ENCODE measurements at places on chromosomes 2 and 18. TPM values are rescaled to one million over a fixed set of nuclear protein-coding genes. Genes with fewer than 3 reads are reported as not detected.

GRCh38 chr18:47215554-47216138 is 35.8 kb downstream of the SKOR2 start:
- peak; percentile 37 for DNase-seq

CRYGC gene
- not detected for polyA plus RNA-seq

DNA sequence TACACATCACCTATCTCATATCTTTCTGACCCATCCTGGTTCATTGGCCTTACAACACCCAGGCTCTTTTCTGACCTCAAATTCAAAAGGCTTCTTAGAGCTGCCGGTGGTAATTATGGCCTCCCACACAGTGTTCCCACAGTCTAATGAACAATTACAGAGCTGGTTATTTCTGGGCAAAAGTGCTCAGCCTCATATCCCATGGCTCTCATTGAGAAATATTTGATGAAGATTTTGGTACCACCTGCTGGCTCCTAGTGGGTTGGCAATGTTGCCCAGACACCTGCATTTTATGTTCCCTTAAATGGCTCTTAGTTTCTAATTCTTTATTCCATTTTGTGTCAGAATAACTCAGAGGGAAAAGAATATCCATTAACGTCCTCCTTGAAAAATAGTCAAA is 20.1 kb upstream of the SCYGR2 start:
- no peak for DNase-seq

- DNase-seq: no peak
These were observed 97.7 kb upstream of the CAB39 start for GRCh38 chr2:230614913-230615332.

GPR45 gene
- polyA plus RNA-seq: not detected

ACVR2A gene
- polyA plus RNA-seq: 25.0 TPM

FSHR gene
- 0.16 TPM for polyA plus RNA-seq

DNA sequence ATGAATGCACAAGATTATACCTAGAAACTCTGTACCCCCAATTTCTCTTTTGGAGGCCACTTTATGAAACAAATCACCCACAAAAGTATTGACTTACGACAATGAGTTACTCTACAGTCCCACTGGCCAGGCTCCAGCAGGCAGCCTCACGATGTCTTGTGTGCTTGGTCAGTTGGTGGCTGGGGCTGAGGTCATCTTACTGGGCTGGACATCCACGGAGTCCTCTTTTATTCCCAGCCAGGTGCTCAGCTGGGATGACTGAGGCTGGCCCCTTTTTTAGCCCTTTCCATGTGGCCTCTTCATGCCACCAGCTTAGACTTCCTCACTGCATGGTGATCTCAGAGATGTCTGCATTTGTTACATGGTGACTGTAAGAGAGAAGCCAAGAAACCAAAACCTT is 8.9 kb upstream of the ID2 start:
- DNase-seq: no peak

DNA sequence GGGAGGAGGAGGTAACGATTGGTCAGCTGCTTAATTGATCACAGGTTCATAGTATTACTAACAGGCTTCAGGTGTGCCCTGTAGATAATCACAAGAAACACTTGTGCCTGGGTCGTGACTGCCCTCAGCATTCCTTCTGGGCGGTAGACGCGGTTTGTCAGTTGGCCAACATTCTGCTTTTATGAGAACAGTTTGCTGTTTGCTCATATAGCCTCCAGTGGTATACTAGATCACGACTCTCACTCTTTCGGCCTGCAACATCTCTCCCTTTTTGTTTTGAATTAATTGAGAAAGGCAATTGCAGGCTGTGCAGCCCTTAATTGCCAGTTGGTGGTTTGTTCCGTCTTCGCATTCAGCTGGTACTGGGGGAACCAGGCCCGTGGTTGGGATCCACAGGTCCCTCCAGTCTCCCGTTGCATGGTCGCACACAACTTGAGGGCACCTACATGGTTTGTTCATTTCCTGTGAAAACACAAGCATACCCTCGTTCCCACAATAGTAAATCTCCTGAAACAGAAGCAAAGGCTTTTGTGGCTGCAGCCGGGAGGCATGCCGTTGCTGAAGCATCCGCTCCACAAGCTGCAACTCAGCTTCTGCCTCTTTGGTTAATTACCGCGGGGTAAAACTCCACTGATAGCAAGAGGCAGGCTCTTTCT is 30.3 kb upstream of the GPR17 start:
- no peak for DNase-seq

DNA sequence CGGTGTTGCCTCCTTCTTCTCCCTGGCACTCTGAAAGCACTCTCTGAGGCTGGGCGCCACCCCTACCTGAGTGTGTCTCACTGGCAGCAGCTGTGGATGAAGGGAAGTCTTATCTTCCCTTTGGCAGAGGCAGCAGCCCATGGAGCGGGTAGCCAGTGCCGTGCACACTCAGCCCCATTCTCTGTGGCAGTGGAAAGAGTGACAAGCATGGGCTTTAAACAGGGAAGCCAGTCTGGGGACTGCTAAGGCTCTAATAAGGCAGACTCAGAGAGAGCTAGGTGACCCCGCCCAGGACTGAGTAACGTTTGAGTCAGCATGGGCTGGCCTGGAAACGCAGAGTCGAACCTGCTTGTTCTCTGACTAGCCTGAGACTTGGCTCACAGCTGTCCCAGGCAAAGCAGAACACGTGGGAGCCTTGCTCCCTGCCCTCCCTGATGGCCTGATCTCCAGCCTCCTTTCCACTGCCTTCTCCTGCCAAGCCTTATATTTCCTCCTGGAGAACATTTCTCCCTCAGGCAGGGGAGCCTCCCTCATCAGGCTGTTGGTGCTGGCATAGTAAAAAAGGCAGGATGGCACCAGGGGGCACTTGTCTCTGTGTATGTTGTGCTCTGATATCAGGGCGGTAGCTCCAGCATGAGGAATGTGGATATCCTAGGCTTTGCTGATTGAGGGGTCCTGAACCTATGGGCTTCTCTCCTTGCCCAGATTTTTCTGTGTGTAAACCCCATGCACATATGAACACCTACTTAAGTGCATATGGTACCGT is 93.9 kb upstream of the LGALSL start:
- DNase-seq: no peak

NFU1 gene
- polyA plus RNA-seq: 58.8 TPM

- DNase-seq: no peak
These were observed 1427.7 kb upstream of the CELF4 start for GRCh38 chr18:38993342-38993741.

UGT1A4 gene
- not detected for polyA plus RNA-seq

GRCh38 chr18:26471027-26471426 is 77.3 kb downstream of the KCTD1 start:
- no peak for DNase-seq

DNA sequence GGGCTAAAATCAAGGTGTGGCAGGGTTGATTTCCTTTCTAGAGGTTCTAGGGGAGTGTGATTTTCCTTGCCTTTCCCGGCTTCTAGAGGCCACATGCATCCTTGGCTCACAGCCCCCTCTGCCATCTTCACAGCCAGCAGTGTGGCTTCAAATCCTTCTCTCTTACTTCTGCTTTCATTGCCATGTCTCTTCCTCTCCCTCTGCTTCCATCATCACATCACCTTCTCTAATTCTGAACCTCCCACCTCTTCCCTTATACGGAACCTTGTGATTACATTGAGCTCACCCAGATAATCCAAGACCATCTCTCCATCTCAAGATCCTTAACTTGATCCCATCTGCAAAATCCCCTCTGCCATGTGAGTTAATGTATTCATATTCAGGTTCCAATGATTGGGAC is 56.2 kb upstream of the RMDN2 start:
- no peak for DNase-seq

GRCh38 chr2:198628596-198628995 is 824.2 kb downstream of the PLCL1 start:
- no peak for DNase-seq

MOGAT1 gene
- 0.17 TPM for polyA plus RNA-seq

EFR3B gene
- polyA plus RNA-seq: 6.7 TPM

DNA sequence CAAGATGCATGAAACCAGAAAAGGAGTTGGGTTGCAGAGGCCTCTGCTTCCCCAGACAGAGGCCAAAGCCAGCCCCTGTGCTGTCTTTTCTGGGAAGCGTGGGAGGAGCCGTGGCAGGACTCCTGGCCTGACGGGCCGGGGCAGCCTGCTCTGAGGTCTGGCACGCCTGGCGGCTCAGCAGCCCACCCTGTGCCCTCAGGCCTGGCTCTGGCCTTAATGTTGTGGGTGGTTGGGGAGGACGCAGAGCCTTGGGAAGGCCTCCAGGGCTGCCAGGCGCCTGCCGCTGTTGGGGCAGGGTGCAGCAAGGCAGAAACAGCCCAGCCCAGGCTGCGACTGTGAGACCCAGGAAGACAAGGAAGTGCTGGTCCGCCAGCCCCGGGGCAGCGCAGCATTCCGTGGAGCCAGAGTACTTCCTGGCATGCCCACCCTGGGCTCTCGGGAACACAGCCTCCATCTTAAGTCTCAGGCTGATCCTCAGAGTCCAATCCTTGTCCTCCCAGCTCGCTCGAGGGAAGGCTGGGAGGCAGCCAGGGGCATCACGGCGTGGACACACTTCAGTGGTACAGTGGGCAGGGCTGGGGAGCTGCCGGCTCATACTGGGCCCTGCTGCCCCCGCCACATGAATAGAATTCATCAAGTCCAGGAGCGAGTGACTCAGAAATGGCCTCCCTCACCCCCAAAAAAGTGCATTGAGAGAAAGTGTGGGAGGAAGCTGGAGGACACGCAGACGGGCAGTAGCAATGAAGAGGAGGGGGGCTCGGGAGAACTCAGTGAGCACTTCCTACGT is 72.6 kb downstream of the EMX1 start:
- DNase-seq: no peak

DNA sequence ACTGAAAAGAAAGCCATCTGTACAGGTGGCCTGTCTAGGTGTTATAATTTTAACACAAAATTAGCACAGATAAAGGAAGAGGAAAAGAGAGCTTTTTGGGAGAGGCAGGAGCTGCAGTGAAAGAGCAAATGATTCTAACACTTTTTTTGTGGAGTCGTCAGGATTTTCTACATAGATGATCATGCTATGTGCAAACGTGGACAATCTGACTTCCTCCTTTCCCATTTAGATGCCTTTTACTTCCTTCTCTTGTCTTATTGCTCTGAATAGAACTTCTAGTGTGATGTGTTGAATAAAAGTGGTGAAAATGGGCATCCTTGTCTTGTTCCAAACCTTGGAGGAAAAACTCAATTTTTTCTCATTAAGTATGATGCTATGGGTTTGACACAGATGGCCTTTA is 334.5 kb downstream of the NBAS start:
- DNase-seq: no peak

GBX2 gene
- 0.39 TPM for polyA plus RNA-seq

GRCh38 chr2:145555360-145555759 is 1035.4 kb upstream of the ZEB2 start:
- DNase-seq: no peak

- no peak for DNase-seq
These were observed 6.6 kb upstream of the RPL31 start for GRCh38 chr2:100995309-100996075.

GRCh38 chr2:9897331-9897737 is 54.1 kb downstream of the TAF1B start:
- no peak for DNase-seq

- DNase-seq: peak; percentile 77
These were observed 575 bp downstream of the HSPD1 start for GRCh38 chr2:197498937-197499593.

ACVR1C gene
- 0.20 TPM for polyA plus RNA-seq

DNA sequence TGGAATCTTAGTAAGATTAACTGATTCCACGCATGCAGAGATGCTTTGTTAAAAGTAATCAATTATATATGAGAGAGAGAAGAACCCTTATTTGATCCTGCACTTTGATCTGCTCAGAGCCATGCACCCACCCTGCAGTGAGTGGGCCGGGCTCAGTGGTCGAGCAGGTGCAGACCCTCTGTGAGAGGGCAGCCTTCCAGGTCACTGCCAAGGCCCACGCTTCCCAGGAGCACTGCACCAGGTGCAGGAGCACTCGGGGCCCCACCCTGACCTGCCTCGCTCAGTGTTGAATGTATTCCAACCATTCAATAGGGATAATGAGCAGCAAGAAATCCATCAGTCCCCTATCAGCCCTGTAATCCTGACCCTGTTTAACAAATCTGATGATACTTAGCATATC is 126.9 kb downstream of the TMEM200C start:
- DNase-seq: no peak

RAX gene
- not detected for polyA plus RNA-seq

GRCh38 chr2:38146907-38147307 is 71.0 kb upstream of the CYP1B1 start:
- no peak for DNase-seq

- DNase-seq: peak; percentile 19
These were observed 22.8 kb upstream of the DAW1 start for GRCh38 chr2:227848586-227848985.

DNA sequence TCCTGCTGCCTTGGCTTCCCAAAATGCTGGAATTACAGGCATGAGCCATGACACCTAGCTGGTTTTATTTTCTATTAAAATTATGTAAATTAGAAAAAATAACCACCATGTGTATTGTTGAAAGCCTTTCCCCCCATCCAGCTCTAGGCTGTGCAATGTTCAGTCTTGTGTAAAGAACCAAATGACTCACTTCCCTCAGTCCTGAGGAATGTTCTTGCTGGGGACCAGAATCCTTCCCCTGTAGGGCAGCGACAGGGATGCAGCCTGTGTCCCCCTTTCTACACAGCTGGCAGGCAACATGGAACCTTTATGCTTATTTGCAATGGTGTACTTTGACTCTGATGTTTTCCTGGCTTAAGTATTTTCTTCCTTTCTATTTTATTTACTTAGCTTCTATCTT is 29.4 kb downstream of the AOX1 start:
- DNase-seq: no peak

- DNase-seq: peak; percentile 39
These were observed 51.8 kb downstream of the LIPG start for GRCh38 chr18:49613641-49614151.

CXCR4 gene
- 49.5 TPM for polyA plus RNA-seq

TMEM182 gene
- 7.6 TPM for polyA plus RNA-seq

DYNAP gene
- not detected for polyA plus RNA-seq

- DNase-seq: no peak
These were observed 987.2 kb upstream of the CELF4 start for GRCh38 chr18:38552732-38553321.

GRCh38 chr2:55225481-55226020 is 6.5 kb downstream of the CLHC1 start:
- no peak for DNase-seq

- DNase-seq: no peak
These were observed 2.9 kb downstream of the ARPC2 start for GRCh38 chr2:218219934-218220333.

GRCh38 chr2:237458519-237458918 is 28.5 kb upstream of the MLPH start:
- no peak for DNase-seq

DNA sequence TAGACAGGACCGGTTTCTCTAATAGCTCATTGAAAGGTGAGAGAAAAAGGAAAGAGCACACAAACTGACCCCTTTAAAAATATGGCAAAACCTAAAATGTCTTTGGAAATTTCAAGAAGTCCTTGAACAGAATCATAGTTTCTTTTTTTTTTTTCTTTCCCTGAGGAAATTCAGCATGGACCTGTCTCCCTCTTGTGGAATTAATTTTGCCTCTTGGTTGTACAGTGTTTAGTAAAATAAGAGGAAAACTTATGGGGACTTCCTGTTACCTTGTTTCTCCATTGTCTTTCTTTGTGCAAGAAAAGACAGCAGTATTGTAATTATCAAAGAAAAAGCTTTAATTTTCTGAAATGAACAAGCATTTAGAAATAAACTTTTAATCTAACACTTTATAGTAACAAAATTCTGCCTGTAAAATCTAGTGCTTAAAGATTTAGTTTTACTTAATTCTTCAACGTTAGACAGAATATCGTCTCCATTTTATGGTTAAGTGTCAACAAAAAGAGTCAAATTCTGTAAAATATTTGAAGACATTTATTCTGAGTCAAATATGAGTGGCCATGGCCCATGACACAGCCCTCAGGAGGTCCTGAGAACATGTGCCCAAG is 176.3 kb upstream of the NABP1 start:
- peak; percentile 55 for DNase-seq

Data from renal pelvis (tissue), 12 donors.